ENCODE measurements at places on chromosomes 5 and 9.

GRCh38 chr9:123629531-123629930 lies 273.5 kb downstream of the CRB2 start:
- no peak for DNase-seq

- no peak for DNase-seq
These were observed 18.2 kb downstream of the CCDC187 start for GRCh38 chr9:136285501-136286358.

DNA sequence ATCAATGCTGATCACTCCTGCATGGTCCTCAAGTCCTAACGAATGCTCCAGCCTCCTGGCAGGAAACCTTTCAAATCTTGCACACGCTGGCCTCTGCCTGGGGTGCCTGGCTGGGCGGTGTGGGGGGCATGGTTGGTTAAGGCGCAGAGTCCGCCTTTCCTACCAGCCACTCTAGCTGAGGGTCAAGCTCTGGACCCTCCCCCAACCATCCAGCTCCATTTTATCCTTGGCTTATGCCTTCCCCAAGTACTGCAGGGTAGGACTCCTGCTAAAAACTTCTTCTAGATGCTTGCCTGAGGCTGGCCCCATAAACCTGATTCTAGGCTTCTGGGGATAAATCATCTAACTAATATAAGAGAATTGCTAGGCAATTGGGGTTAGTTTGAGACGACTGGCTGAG lies 808 bp upstream of the MVB12B start:
- DNase-seq: no peak

GRCh38 chr5:115243412-115243811 lies 19.3 kb downstream of the PGGT1B start:
- no peak for DNase-seq

- no peak for DNase-seq
These were observed 6.6 kb downstream of the TMEM171 start for GRCh38 chr5:73126957-73127356.

DNA sequence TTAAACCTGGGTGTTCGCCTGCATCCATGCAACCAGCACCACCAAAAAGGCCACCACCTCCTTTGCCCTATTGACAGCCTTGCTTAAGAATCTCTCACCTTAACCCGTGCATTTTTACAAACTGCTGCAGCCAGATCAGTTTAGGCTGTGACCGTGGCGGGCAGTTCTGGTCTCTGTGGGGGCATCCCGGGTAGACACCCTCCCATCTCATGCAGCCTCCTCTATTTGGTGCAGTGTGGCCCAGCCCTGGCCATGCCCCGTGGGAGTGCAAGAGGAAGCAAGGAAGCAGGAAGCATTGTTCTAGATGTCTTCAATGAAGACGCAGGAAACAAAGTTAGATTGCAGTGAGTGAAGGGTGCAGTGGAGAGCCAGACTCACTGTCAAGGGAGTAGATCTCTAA lies 108.8 kb upstream of the MVB12B start:
- no peak for DNase-seq

DNA sequence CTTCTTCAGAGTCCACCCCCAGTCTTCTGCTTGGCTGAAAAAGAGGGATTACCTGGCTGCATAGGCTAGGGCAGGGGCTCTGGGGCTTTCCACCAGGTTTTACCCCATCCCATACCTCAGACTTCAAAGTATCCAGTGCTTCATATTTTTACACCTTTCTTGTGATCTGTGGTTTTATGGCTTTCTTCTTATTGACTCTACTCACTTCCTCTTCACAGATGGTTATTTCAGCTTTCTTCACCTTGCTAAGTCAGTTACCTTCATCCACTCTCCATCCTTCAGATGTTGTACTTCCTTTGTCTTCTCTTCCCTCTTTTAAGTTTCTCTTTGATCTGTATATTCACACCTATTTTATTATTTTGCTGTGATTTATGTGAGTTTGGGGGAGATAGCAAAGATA lies 104.3 kb downstream of the GRIA1 start:
- no peak for DNase-seq

GRCh38 chr9:13351778-13352386 lies 72.4 kb upstream of the MPDZ start:
- peak; percentile 35 for DNase-seq
